ENCODE measurements at places on chromosomes 16 and 17.
A peak's percentile ranks its signal among the peaks of the same experiment; 100 is the strongest.

GRCh38 chr17:28416703-28417311 lies 10.8 kb upstream of the SLC46A1 start:
- H3K4me1 ChIP-seq = peaks cover 6% of the 10 kb centered on the region
- H3K27me3 ChIP-seq = peaks cover 23% of the 10 kb centered on the region
- DNase-seq = peak; percentile 43
- H3K36me3 ChIP-seq = no peaks in the 10 kb centered on the region
- no peak overlapping the region for H3K27ac ChIP-seq

- H3K4me1 ChIP-seq = no peaks in the 10 kb centered on the region
- H3K36me3 ChIP-seq = no peaks in the 10 kb centered on the region
- H3K27ac ChIP-seq = no peak overlapping the region
- H3K4me3 ChIP-seq = no peak overlapping the region
These were observed 150.7 kb downstream of the CDH11 start for GRCh38 chr16:64971171-64971570.

DNA sequence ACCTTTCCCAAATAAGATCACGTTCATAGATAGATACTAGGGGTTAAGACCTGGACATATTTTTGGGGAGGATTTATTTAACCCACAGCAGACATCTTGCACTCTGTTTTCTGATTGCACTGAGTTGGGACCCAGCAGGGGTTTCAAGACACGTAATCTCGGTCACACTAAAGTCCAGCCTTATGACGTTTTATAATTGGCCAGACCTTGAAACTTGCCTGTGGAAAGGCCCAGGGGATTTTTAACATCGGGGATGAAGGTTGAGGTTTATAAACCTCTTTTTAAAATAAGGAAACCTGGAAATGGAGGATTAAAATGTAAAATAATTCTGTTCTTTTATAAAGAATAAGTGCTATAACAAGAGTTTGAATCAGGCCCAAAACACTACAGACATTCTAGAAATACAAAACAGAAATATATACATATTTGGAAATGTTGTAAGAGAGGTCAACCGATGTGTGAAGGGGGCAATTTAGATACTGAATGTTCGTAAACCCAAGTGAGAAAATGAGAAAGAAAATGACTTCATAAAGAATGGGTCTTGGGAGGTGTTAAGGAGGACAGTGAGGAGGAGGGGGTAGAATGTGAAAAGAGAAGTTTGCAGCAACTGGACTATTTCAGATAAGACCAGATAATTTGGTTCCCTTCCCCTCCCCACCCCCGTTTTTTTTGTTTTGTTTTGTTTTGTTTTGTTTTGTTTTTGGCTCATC lies 61.1 kb upstream of the NOL11 start:
- DNase-seq = no peak
- peaks cover 43% of the 10 kb centered on the region for H3K36me3 ChIP-seq
- no peaks in the 10 kb centered on the region for H3K4me1 ChIP-seq
- H3K27ac ChIP-seq = no peak overlapping the region
- no peaks in the 10 kb centered on the region for H3K27me3 ChIP-seq

DNA sequence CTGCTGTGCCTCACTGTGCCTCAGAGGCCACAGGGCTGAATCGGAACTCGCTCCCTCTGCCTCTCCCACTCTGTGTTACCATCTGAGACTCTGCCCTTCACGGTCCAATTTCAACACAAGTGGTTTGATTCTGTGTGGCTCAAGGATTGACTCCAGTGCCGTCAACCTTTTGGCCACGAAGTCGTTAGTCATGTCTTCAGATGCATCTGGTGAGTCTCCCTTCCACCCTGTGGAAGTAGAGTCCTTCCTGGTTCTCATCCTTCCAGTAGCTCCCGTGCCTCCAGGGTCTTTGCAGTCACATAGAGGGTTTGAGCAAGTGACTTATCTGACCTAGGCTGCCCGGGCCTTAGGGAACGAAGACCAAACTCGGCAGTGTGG lies 51.2 kb downstream of the PGS1 start:
- no peaks in the 10 kb centered on the region for H3K36me3 ChIP-seq
- H3K4me3 ChIP-seq = no peak overlapping the region
- DNase-seq = no peak

DNA sequence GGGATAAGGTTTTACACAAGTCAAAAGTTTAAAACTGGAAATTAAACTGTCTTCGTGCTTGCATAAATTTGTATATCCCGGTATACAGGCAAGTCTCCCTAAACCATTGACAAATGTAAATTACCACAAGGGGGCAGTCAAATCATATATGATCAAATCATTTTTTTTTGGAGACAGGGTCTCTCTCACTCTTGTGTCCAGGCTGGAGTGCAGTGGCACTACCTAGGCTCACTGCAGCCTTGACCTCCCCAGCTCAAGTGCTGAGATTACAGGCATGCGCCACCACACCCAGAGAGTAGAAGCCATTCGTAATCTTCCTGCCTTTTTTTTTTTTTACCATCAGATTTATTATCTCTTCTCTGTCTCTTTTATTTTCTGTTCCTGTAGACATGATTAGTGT lies 18.5 kb downstream of the TOP2A start:
- peaks cover 14% of the 10 kb centered on the region for H3K4me1 ChIP-seq
- H3K36me3 ChIP-seq = peaks cover 49% of the 10 kb centered on the region
- H3K27ac ChIP-seq = no peak overlapping the region
- H3K27me3 ChIP-seq = no peaks in the 10 kb centered on the region
- H3K4me3 ChIP-seq = no peak overlapping the region

- no peaks in the 10 kb centered on the region for H3K27me3 ChIP-seq
- H3K4me1 ChIP-seq = peaks cover 17% of the 10 kb centered on the region
- no peaks in the 10 kb centered on the region for H3K36me3 ChIP-seq
- H3K27ac ChIP-seq = peak overlapping the region; percentile 90
These were observed 901 bp downstream of the CDYL2 start for GRCh38 chr16:80803339-80804055.

DNA sequence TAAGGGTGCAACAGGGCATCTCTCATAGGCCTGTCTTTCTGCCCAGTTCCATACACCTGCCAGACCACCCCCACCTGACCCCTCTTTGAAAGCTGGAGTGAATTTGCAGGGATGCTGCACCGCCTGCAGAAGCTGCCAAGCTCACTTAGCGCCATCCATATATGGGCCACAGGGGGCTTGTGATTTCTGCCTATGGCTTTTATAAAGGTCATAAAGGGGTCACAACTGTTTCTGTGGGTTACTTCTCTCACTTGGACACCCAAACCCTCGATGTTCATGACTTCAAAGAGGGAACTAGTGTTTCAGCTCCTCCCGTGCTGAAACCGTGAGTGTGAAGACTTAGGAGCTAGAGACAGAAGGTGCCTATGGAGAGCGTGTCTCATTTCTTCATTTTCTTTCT lies 23.9 kb upstream of the MEAK7 start:
- peaks cover 39% of the 10 kb centered on the region for H3K4me1 ChIP-seq
- no peaks in the 10 kb centered on the region for H3K27me3 ChIP-seq
- no peak overlapping the region for H3K4me3 ChIP-seq
- H3K27ac ChIP-seq = no peak overlapping the region
- DNase-seq = no peak

DNA sequence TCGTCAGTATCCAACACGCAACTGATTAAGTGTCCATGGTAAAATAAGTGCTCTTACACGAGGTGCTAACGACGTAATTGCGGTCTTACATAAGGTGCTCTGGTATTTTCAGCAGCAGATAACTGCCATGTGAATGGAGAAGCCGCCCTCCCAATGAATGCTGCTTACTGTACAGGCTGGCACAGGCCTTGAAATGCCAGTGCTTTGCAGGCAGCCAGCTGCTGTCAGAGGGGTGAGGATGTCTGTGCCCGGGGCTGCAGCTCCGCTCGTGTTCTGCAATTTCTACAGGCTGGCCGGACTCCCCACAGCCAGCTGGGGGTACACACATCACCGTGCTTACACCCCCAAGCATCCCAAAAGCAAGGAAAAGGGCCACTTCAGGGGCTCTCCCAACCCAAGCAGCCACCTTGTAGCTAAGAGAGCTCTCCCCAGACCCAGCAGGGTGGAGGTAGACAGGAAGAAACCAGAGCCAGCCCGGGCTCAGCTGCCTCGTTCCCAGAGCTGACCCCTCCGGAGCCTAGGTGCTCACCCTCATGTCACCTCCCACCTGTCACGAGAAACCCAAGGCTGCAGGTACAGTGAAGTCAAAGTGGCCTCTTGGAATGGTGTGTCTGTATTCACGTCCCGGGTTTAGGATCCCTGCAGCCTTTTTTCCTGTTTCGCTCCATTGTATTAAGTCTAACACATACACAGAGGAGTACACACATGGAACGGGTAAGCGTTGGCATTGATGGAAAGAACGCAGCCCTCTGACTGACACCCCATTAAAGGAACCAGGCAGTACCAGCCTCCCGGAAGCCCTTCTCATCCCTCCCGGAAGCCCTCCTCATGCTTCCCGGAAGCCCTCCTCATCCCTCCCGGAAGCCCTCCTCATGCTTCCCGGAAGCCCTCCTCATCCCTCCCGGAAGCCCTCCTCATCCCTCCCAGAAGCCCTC lies 27.2 kb upstream of the RPH3AL start:
- peaks cover 2% of the 10 kb centered on the region for H3K36me3 ChIP-seq
- DNase-seq = no peak
- H3K4me3 ChIP-seq = no peak overlapping the region
- H3K27me3 ChIP-seq = peaks cover 26% of the 10 kb centered on the region
- peak overlapping the region; percentile 30 for H3K27ac ChIP-seq

- no peak overlapping the region for H3K27ac ChIP-seq
- DNase-seq = no peak
- H3K4me3 ChIP-seq = no peak overlapping the region
- no peaks in the 10 kb centered on the region for H3K4me1 ChIP-seq
These were observed 127.1 kb upstream of the HS3ST3A1 start for GRCh38 chr17:13728781-13729180.

DNA sequence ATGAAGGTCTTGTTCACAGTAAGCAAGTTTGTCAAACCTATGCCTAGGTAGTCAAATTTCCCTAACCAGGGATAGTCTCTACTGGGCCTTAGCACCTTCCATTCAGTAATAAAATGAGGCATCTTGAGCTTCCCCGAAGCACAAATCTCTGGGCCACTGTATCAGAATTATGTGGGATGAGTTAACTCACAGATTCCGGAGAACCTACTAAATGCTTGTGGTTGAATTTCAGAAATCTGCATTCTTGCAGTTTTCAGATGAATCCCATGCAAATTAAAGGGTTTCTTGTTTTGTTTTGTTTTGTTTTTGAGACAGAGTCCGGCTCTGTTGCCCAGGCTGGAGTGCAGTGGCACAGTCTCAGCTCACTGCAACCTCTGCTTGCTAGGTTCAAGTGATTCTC lies 478.8 kb upstream of the HSBP1 start:
- H3K4me3 ChIP-seq = no peak overlapping the region
- no peaks in the 10 kb centered on the region for H3K4me1 ChIP-seq
- no peaks in the 10 kb centered on the region for H3K27me3 ChIP-seq
- no peak overlapping the region for H3K27ac ChIP-seq
- no peaks in the 10 kb centered on the region for H3K36me3 ChIP-seq

DNA sequence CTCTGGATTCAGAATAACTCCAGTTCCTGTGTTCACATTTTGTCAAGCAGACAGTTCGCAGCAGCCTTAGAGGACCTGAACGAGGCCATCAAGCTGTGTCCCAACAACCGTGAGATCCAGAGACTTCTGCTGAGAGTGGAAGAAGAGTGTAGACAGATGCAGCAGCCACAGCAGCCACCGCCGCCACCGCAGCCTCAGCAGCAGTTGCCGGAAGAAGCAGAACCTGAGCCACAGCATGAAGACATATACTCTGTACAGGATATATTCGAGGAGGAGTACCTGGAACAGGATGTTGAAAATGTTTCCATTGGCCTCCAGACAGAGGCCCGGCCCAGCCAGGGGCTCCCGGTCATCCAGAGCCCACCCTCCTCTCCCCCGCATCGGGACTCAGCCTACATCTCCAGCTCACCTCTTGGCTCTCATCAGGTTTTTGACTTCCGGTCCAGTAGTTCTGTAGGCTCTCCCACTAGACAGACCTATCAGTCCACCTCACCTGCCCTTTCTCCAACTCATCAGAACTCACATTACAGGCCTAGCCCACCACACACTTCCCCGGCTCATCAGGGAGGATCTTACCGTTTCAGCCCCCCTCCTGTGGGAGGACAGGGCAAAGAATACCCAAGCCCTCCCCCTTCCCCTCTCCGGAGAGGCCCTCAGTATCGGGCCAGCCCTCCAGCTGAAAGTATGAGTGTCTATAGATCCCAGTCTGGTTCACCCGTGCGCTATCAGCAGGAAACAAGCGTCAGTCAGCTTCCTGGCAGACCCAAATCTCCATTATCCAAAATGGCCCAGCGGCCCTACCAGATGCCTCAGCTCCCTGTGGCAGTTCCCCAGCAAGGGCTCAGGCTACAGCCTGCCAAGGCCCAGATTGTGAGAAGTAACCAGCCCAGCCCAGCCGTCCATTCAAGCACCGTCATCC lies 25.9 kb downstream of the CYB561 start:
- H3K27ac ChIP-seq = peak overlapping the region; percentile 89
- H3K4me1 ChIP-seq = peaks cover 17% of the 10 kb centered on the region
- DNase-seq = peak; percentile 79

GRCh38 chr16:11636172-11636721 lies 32.0 kb upstream of the SNN start:
- no peak for DNase-seq
- peaks cover 10% of the 10 kb centered on the region for H3K4me1 ChIP-seq
- peaks cover 16% of the 10 kb centered on the region for H3K27me3 ChIP-seq
- no peaks in the 10 kb centered on the region for H3K36me3 ChIP-seq
- H3K4me3 ChIP-seq = no peak overlapping the region

DNA sequence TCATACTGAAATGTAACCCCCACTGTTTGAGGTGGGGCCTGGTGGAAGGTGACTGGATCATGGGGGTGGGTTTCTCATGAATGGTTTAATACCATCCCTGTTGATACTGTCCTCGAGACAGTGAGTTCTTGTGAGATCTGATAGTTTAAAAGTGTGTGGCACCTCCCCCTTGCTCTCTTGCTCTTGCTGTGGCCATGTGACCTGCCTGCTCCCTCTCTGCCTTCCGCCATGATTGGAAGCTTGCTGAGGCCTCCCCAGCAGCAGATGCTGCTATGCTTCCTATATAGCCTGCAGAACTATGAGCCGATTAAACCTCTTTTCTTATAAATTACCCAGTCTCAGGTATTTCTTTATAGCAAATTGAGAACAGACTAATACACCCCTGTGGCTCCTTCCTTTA lies 40.6 kb downstream of the STAT3 start:
- no peak overlapping the region for H3K27ac ChIP-seq
- DNase-seq = no peak
- no peak overlapping the region for H3K4me3 ChIP-seq
- peaks cover 30% of the 10 kb centered on the region for H3K4me1 ChIP-seq
- H3K36me3 ChIP-seq = peaks cover 37% of the 10 kb centered on the region
- H3K27me3 ChIP-seq = no peaks in the 10 kb centered on the region

- H3K27ac ChIP-seq = no peak overlapping the region
- H3K4me1 ChIP-seq = peaks cover 38% of the 10 kb centered on the region
- peaks cover 13% of the 10 kb centered on the region for H3K36me3 ChIP-seq
- no peaks in the 10 kb centered on the region for H3K27me3 ChIP-seq
These were observed 103.9 kb upstream of the CHMP6 start for GRCh38 chr17:80887639-80888175.

GRCh38 chr16:82700541-82701235 lies 73.9 kb downstream of the CDH13 start:
- no peaks in the 10 kb centered on the region for H3K36me3 ChIP-seq
- H3K27me3 ChIP-seq = peaks cover 6% of the 10 kb centered on the region
- H3K27ac ChIP-seq = no peak overlapping the region
- peak overlapping the region; percentile 21 for H3K4me3 ChIP-seq

GRCh38 chr16:22312897-22313781 lies 15.9 kb downstream of the POLR3E start:
- peak; percentile 17 for DNase-seq
- peaks cover 10% of the 10 kb centered on the region for H3K36me3 ChIP-seq
- H3K27me3 ChIP-seq = no peaks in the 10 kb centered on the region
- H3K4me3 ChIP-seq = no peak overlapping the region
- peaks cover 1% of the 10 kb centered on the region for H3K4me1 ChIP-seq
- no peak overlapping the region for H3K27ac ChIP-seq

Data from activated naive CD8-positive, alpha-beta T cell treated with anti-CD3 and anti-CD28 coated beads, Interleukin-2, amount 10 ng/mL, durations not matched to agents 7 days and 5 days (primary cell).